ENCODE measurements at places on chromosomes 1 and 21.
A peak's percentile ranks its signal among the peaks of the same experiment; 100 is the strongest.

GRCh38 chr1:25445993-25446538, 15.4 kb downstream of the MACO1 start:
- DNase-seq = no peak

DNA sequence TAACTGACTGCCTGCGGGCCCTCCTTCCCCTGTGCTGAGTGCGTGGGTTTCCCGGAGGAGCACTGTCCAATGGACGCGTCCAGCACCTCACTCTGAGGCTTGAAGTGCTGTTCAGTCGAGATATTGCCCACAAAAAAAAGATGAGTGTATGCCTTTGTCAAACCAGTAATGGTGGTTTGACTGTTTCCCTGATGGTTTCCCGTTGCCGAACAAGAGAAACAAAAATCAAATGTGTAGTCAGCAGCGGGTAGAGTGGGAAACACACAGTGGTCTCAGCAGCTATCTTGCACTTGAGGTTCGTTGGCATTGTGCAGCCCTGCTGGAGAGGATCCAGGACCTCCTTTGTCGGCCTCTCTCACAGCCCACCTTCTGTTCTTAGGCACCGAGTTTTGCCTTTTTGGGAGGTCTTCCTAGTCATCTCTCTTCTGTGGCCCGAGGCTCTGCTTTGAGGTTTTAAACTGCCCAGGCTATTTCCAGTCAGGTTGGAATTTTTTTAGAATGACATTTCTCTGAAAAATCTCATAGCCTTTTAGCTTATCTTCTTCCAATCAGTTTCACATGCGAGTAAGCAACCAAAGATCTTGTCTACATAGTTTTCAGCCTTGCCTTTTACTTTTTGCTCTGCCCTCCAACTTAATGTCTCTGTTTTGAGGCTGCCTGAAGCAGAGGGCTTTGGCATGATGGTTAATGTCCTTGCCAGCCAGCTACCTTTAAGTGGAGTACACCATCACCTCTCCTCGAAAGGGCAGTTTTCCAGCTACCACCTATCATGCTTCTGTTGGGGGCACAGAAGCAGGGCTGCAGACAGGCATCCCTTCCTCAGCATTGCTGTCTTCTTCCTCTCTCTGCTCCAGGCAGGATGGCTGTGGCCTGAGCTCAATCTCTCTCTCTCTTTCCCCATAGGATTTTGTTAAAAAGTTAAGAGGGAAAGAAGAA, 132.3 kb downstream of the URB2 start:
- no peak for DNase-seq

GRCh38 chr1:82485591-82486369, 685.0 kb downstream of the ADGRL2 start:
- no peak for DNase-seq

DNA sequence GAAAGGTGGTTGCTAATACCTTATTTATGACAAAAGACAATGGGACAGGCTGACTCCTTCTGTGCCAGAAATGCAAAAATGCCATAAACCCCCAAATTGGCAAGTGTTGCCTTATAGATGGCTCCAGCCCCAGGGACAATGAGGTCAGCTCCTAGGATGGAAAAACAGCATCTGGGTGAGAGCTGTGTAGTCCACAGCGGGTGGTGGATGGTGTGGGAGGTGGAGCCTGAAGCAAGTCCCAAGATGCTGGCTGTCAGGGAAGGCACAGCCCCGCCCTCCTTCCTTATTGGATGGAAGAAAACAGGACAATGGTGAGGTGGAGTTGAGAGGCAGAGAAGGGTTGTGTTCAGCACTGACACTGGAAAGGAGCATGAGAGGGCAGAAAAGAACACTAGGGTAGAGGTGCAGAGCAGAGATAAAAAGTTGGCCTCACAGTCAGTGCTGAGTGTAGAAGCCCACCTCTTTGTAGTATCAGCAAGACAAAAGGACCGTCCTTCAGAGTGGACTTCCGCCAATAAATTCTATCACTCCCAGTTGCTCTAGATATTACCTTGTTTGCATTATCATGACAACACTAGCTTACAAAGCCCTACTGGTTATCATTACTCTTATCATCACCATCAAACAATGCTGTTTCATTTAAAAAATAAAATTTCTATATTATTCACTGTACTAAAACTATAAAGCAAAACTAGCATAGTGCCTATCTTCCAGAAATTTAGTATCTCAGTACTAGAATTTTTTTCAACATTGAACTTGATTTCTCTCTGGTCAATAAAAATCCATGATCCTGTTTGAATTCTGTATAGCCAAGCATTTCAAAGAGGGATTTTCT, 3.7 kb upstream of the SDE2 start:
- DNase-seq = no peak

GRCh38 chr1:61638911-61639605, 85.9 kb downstream of the TM2D1 start:
- DNase-seq = no peak

DNA sequence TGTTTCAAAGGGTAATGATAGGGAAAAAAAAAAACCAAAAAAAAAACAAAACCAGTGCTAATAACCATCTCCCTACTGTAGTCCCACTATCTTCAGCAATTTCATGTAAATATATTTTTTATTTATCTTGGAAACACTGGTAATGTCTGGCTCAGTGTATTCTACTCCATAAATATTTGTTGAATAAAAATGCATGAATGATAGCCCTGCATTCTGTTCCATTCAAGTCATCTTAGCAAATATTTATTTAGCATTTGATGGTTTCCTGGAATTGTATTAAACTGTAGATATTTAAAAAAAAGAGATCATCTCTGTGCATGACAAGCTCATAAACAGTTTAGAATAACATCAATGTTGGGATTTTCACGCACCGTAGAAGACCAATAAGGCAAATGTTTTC, 24.2 kb downstream of the IL23R start:
- DNase-seq = no peak

DNA sequence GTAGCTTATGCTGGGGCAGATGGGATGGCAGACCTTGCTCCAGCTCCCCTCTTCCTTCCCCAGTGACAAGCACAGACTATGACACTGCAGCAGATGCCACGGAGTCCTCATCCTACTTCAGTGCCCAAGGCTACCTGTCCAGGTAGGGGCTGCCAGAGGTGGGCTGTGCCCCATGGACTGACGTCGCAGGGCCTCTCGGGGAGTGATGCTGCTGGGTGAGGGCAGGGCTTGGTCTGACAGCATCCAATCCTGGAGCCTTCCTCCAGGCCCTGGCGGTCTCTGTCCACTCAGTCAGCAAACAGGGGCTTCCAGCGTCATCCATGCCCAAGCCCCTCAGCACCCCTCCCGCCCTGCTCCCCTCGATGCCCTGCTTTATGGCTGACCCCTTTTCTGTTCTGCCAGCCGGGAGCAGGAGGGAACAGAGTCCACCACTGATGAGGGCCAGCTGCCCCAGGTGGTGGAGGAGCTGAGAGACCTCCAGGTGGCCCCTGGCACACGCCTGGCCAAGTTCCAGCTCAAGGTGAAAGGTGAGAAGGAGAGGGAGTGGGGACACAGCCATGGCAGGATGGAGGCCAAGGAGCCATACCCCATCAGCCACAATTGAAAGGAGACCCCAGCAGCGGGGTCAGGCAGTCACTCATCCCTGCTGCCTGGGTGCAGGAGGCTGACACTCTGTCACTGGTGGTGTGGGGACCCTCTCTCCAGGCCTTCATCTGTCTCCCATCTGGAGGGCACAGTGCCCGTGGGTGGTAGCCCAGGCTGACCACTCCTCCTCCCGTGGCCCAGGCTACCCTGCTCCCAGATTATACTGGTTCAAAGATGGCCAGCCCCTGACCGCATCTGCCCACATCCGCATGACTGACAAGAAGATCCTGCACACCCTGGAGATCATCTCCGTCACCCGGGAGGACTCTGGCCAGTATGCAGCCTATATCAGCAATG, 73.6 kb downstream of the TRIM11 start:
- DNase-seq = no peak

DNA sequence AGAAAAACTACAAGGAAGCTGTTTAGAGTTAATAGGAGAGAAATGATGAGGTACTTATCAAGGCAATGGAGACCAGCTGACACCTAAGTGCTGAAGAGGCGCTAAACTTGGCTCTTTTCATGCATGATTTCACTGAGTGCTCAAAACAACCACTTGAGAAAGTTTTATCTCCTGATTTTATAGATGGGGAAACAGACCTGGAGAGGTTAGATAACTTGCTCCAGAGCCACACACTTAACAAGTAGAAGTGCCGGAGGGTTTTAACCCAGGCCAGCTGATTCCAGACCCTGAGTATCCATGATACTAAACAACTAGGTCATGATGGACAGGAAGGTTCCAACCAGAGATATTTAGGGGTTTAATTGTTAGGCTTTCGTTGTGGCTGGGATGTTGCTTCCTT, 25.9 kb downstream of the UBE2U start:
- no peak for DNase-seq

DNA sequence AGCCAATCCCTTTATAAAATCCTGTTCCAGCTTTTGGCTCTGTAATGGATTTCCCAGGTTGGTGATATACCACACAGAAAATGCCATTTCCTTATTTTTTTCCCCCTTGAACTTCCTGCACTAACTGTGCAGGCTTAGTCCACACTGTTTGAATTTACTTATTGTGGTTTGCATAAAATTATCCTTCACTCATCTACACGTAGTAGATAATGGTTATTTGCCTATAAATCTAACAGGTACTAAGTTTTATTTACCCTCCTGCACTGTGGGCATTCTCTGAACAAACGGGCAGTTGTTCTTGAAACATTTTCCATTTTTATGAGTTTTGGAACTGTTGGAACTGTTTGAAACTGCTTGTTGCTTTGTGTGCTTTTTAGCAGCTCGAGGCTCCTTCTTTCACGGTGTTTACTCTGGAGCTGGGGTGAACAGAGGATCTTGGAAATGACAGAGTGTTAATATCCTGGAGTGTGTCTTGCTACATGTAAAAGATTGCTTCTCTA, 23.0 kb upstream of the KIFAP3 start:
- DNase-seq = no peak

GRCh38 chr21:35428489-35428888, 379.4 kb upstream of the RUNX1 start:
- peak; percentile 29 for DNase-seq

DNA sequence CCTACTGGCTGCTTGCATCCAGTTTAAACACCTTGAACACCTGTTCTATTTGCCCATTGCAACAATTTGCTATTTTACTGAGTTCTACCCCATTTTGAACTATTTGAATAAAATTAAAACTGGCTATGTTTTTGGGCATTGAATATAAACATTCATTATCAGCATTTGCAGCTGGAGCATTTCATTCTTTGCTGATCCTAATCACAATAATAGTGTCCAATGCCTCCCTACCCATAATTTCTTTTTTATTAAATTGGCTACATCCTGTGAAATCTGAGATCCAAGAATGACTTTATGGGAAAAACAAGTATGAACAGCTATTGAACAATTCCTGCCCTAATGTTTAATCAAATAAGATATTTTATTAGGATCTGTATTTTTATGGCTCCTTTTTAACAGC, 447.9 kb downstream of the PLA2G4A start:
- no peak for DNase-seq

DNA sequence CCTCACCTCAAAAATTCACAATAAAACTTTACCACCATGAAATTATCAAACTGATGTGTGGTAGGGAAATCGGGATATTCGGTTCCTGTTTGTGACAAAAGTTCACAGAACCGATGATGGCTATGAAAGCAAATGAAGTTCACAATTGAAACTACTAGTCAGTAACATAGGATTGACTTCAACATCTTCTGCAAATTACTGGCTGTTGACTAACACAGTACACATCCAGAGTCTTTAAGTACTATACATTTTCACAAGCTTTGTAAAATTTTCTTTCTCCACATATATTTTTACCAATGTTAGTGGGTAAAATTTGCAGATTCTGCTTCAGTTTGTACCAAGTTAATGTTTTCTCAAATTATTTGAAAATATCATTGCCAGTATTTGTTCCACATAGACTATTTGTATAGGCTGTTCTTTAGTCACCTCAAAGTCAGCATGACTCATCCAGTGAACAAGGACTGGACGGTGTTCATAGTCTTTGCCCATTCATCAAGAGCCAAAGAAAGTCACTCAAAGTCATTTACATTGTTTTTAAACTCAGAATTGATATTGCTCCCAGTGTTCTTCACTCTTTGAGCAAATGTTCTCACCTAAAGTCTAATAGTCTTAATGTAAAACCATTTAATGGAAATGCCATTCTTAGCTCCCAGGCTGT, 213.4 kb downstream of the USP25 start:
- DNase-seq = no peak

All from CD4-positive, alpha-beta T cell treated with Interleukin-4 for 4 hours (primary cell).